Vagina (tissue), 2 donors: ENCODE measurements at places on chromosomes 16 and 17. TPM values are rescaled to one million over a fixed set of nuclear protein-coding genes. Genes with fewer than 3 reads are reported as not detected.
A peak's percentile ranks its signal among the peaks of the same experiment; 100 is the strongest.

TBX6 gene
- 6.4 TPM for total RNA-seq

ALDOC gene
- 20.1 TPM for total RNA-seq

DRC3 gene
- 0.74 TPM for total RNA-seq

GRCh38 chr17:31556969-31557645 is 165.6 kb downstream of the RAB11FIP4 start:
- no peak overlapping the region for H3K4me3 ChIP-seq
- no peaks in the 10 kb centered on the region for H3K27me3 ChIP-seq
- no peaks in the 10 kb centered on the region for H3K36me3 ChIP-seq
- DNase-seq: no peak
- H3K27ac ChIP-seq: no peak overlapping the region

- H3K4me3 ChIP-seq: no peak overlapping the region
- H3K4me1 ChIP-seq: no peaks in the 10 kb centered on the region
- peaks cover 4% of the 10 kb centered on the region for H3K36me3 ChIP-seq
- DNase-seq: no peak
- no peak overlapping the region for H3K27ac ChIP-seq
These were observed 68.8 kb upstream of the CIBAR2 start for GRCh38 chr16:85180827-85181738.

IKZF3 gene
- total RNA-seq: 5.9 TPM

- H3K27ac ChIP-seq: no peak overlapping the region
- H3K36me3 ChIP-seq: peaks cover 83% of the 10 kb centered on the region
- peaks cover 8% of the 10 kb centered on the region for H3K4me1 ChIP-seq
- no peaks in the 10 kb centered on the region for H3K27me3 ChIP-seq
- DNase-seq: no peak
These were observed 6.6 kb downstream of the GPS1 start for GRCh38 chr17:82058230-82058854.

- no peaks in the 10 kb centered on the region for H3K36me3 ChIP-seq
- no peak overlapping the region for H3K4me3 ChIP-seq
- H3K27me3 ChIP-seq: no peaks in the 10 kb centered on the region
- no peaks in the 10 kb centered on the region for H3K4me1 ChIP-seq
- DNase-seq: no peak
- no peak overlapping the region for H3K27ac ChIP-seq
These were observed 87.8 kb downstream of the MRM1 start for GRCh38 chr17:36689089-36689667.

ELAC2 gene
- 134 TPM for total RNA-seq

DNA sequence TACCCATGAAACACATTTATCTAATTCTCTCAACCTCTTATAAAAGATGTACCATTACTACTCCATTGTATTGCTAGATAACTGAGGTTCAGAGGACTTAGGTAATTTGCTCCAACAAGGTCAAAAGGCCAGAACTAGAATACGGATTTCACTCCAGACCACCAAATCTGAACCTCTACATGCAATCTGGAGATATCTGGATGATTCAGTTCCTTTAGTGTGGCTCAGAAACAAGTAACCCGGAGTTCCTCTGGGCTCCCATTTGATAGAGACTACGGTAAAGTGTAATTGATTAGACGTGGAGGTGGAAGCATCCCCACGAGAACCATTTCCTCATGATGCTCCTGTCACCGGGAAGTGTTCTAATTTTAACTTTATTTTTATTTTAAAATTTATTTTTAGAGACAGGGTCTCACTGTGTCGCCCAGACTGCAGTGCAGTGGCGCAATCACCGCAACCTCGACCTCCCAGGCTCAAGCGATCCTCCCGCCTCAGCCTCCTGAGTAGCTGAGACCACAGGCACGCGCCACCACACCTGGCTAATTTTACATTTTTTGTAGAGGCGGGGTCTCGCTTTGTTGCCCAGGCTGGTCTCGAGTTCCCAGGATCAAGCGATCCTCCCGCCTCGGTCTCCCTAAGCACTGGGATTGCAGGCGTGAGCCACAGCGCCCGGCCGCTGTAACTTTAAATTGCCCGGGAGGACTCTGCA is 608 bp upstream of the COX10 start:
- H3K4me3 ChIP-seq: peak overlapping the region; percentile 99
- H3K36me3 ChIP-seq: no peaks in the 10 kb centered on the region
- peak overlapping the region; percentile 76 for H3K27ac ChIP-seq
- H3K4me1 ChIP-seq: peaks cover 34% of the 10 kb centered on the region

GRCh38 chr17:7416323-7416722 is 3.8 kb upstream of the SPEM1 start:
- DNase-seq: no peak
- H3K27me3 ChIP-seq: no peaks in the 10 kb centered on the region
- peaks cover 10% of the 10 kb centered on the region for H3K36me3 ChIP-seq
- peaks cover 10% of the 10 kb centered on the region for H3K4me1 ChIP-seq

GRCh38 chr16:29775742-29776408 is 2.2 kb upstream of the ZG16 start:
- DNase-seq: no peak
- H3K27me3 ChIP-seq: no peaks in the 10 kb centered on the region
- H3K36me3 ChIP-seq: no peaks in the 10 kb centered on the region
- H3K4me3 ChIP-seq: no peak overlapping the region
- H3K27ac ChIP-seq: no peak overlapping the region
- H3K4me1 ChIP-seq: no peaks in the 10 kb centered on the region
